ENCODE measurements at places on chromosomes 4 and X.

- DNase-seq, result no peak
Observed at GRCh38 chrX:5528057-5528456, 700.6 kb downstream of the NLGN4X start.

- no peak for DNase-seq
Observed at GRCh38 chr4:167102475-167102874, 131.8 kb downstream of the SPOCK3 start.

- DNase-seq, result no peak
Observed at GRCh38 chr4:170106900-170107299, 17.1 kb upstream of the AADAT start.

- no peak for DNase-seq
Observed at GRCh38 chr4:4838936-4839810, 20.3 kb upstream of the MSX1 start.

DNA sequence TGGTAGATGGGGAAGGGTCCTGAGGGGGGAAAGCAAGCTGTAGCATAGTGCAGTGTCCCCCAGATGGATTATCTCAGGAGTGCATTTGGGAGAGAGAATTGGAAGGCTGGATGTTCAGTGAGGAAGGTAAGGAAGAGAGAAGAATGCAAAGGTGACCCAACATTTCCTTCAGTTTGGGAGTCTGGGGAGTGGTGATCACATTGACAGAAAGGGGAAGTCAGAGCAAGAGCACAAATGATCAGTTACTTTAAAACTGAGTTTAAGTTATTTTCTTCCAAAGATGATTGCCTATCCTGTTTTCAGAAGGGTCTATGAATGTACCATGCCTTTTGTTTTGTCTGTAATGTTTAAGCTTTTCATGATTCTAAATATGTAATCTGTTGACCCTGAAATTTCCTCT is 47.6 kb downstream of the ARHGAP10 start:
- no peak for DNase-seq

- no peak for DNase-seq
Observed at GRCh38 chr4:43452948-43453347, 560.4 kb downstream of the GRXCR1 start.

DNA sequence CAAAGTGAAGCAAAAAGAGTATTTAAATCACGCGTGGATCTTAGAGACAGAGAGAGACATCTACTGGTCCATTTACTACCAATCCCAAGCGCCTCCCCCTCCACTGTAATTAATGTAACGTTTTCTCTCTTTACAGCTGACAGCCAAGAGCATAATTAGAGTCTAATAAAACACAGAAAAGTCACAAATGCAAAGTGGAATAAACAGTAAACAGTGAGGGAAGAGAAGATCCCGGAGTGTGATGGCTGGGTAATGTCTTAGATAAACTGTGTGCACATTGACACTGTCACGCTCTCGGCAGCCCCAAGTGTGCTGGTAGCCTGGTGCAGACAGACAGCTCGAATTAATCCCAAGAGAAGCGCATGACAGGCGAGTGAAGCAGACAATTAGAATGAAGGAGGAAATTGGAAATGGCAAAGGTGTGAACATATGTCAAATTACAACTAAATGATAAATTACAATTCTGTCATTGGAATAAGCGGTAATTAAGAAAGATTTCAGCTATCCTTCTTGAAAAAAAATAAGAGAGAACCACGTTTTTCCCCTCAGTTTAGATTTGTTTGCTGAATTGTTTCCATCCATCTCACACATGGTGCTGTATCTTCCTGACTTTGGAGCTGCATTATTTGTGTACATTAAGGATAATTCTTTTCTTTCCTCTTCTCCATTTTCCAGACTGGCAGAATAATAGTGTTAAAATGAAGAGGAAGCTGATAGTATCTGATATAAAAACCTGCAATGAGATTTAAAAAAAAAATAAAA is 100.1 kb downstream of the CXXC4 start:
- DNase-seq, result no peak

GRCh38 chr4:16043642-16044498 is 40.0 kb downstream of the PROM1 start:
- DNase-seq, result no peak

DNA sequence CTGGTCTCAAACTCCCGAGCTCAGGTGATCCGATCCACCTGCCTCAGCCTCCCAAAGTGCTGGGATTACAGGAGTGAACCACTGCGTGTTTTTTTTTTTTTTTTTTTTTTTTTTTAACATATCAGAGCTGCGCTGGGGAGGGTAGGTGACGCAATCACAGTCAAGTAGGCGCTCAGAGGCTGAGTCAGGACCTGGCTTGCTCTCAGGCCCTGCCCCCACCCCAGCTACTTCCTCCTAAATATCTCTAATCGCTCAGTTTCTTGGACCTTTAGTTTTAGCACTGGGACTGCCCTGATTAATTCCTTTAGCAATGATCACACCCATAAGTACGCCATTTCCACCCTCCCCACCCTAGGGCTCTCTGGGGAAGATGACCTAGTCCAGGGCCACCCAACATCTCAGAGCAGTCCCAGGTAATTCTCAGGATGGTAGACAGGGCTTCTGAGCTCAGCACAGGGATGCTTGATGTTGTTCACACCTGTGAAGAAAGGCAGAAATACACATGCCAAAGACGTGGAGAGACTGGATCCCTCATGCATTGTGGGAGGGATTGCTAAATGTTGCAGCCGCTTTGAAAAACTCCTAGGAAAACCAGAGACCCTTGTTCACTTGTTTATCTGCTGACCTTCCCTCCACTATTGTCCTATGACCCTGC is 50.2 kb downstream of the DDX3X start:
- DNase-seq, result peak; percentile 36

DNA sequence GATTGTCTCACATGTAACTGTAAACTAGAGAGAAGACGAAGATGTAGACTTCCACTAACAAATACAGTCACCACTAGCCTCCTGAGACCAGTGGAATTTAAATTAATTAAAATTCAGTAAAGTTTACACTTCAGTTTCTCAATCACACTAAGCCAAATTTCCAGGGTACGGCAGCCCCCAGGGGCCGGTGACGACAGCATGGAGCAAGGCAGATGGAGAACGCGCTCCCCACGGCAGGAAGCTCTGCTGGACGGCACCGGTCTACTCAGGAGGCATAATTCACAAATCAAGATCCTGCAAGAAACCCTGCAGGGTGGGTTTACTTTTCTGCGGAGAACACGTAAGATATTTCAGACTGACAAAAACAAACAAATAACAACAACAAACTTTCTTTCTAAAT is 80.7 kb downstream of the FAT1 start:
- no peak for DNase-seq

DNA sequence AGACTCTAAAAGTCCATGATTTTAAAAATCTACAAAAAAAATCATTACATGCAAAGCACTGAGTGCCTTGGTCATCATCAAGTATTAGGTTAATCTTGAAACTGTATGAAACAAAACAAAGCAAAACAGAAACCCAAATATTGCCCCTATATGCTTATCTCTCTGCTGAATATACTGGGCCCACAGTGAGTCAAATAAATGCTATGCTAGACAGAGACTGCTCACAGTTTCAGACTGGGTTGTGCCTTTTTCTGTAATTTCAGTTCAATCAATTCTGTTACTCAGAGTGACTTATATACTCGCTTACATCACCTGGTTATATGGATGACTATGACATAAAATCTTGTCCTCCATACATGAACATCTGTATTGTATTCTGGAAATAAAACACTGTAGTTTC is 257.1 kb upstream of the ACTRT1 start:
- DNase-seq, result no peak

DNA sequence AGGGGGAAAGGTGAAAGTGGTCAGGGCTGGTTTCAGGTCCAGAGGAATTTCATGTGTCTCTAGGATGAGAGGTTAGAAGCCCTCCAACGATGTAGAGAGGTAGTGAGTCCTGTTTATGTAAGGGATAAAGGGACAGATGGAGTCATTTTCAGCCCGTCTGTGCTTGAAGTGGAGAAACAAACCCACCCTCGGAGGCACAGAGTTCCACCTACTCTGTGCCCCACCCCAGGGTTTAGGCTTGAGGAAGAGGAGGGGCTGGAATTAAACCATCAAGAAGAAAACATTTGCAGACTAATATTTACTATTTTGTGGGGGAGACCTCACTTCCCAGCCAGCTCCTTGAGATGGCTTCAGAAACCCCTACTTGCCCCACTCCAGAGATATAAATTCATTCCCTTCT is 868 bp upstream of the GNL3L start:
- DNase-seq, result no peak

- peak; percentile 36 for DNase-seq
Observed at GRCh38 chr4:15649914-15650545, 5.1 kb downstream of the FBXL5 start.

DNA sequence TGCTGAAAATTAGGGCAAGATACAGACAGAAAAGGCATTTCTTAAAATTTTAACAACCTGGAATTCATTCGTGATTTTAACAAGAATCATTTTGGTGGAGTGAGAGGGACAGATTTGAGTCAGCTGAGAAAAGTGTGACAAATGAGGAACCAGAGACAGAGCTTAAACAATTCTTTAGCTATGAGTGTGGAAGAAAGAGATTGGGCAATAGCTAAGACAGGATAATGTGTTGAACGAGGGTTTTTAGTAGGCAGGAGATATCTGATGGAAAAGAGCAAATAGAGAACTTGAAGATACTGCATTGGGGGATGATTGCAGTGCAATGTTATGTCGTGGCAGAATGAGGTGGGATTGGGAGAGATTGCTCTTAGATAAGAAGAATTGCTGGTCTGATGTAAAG is 164.2 kb upstream of the SPRY1 start:
- DNase-seq, result no peak

- no peak for DNase-seq
Observed at GRCh38 chr4:122341886-122342285, 36.9 kb upstream of the ADAD1 start.

DNA sequence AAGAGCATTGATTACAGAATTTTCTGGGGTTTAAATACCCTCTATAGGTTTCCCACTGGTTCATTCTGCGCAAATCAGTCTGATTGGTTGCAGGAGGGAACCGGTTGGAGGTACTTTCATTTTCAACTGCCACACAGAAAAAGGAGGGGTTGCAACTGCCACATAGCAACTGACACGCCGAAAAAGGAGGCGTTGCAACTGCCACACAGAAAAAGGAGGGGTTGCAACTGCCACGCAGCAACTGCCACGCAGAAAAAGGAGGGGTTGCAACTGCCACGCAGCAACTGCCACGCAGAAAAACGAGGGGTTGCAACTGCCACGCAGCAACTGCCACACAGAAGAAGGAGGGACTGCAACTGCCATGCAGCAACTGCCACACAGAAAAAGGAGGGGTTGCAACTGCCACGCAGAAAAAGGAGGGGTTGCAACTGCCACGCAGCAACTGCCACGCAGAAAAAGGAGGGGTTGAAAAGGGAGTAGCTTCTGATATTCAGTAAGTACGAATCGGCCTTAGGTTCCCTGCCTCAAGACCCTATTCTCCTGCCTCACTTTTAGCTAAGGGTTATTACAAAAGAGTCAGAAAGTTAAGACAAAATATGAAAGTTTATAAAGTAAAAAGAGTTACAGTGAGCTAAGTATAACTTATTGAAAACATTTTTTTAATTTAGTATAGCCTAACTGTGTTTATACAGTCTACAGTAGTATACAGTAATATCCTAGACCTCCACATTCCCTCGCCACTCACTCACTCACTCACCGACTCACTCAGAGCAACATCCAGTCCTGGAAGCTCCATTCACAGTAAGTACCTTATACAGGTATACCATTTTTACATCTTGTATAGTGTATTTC is 431.8 kb downstream of the KCTD8 start:
- DNase-seq, result no peak

DNA sequence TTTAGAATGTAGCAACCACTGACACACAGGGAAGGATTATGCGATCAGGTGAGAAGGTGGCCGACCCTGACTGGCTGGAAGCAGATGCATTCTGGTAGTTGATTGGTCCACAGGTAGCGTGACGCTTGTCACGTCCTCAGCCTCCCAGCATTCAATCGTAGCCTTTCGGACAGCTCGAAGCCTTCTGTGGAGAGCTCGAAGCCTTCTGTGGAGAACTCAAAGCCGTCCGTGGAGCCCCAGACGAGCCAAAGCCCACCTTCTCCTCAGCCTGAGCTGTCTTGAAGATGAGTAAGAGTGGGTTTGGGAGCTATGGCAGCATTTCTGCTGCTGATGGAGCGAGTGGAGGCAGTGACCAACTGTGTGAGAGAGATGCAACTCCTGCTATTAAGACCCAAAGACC is 319 bp downstream of the RPA4 start:
- no peak for DNase-seq

- no peak for DNase-seq
Observed at GRCh38 chr4:2651546-2651945, 104.6 kb downstream of the TNIP2 start.

GRCh38 chrX:125003746-125004446 is 315.8 kb upstream of the TEX13C start:
- no peak for DNase-seq

DNA sequence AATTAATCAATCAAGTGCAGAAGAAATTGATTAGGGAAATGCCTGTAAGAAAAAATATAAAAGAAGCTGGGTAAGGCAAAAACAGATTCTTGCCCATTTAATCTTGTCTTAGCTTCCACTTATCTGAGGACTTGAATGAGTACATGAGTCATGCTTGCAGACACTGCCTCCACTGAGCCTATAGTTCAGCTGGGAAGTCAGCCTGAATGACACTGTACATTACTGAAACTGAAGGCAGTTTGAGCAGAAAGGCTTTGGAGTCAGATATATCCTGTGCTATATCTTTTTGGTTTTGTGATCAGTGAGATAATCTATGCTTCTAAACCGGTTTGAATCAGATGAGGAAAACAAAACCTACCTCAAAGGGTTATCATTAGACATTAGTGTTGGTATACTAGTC is 61.3 kb downstream of the NUDT11 start:
- no peak for DNase-seq

- no peak for DNase-seq
Observed at GRCh38 chr4:188492886-188493285, 353.6 kb downstream of the TRIML1 start.

GRCh38 chr4:44684648-44685047 is 6.4 kb downstream of the GUF1 start:
- DNase-seq, result no peak

DNA sequence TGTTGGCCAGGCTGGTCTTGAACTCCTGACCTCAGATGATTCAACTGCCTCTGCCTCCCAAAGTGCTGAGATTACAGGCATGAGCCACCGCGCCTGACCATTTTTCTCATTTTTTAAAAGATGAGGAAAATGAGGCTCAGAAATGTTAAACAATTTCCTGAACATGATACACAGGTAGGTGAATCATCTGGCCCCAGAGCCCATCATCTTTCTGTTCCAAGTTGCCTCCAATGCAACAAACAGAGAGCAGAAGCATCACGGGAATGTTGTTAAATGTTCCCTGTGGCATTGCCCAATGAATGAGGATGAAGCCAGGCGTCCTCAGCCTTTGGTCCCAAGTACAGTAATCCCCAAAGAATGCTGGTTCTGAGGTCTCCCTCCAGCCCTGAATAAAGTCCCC is 31.3 kb upstream of the ANXA5 start:
- no peak for DNase-seq

DNA sequence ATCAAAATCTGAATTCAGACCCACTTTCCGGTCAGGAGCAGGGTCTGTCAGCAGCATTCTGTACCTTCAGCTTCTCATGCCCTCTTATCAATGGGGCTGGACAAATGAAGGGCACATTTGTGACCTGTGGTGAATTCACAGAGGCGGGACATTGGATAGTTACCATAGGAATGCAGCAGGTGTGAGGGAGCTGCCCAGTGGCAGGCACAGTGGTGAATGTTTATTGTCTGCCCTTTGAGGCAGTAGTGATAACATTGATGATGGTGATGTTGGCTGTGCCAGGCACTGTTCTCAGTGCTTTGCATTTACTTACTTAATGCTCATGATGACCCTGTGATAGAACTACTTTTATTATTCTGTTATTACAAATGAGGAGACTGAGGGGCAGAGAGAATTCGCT is 101.2 kb upstream of the KIT start:
- no peak for DNase-seq
